ENCODE measurements at places on chromosomes 6 and 20.

- DNase-seq: no peak
Observed at GRCh38 chr6:37077905-37078296, 72.4 kb downstream of the FGD2 start.

GRCh38 chr20:24891546-24892393 is 57.3 kb upstream of the CST7 start:
- DNase-seq: no peak

DNA sequence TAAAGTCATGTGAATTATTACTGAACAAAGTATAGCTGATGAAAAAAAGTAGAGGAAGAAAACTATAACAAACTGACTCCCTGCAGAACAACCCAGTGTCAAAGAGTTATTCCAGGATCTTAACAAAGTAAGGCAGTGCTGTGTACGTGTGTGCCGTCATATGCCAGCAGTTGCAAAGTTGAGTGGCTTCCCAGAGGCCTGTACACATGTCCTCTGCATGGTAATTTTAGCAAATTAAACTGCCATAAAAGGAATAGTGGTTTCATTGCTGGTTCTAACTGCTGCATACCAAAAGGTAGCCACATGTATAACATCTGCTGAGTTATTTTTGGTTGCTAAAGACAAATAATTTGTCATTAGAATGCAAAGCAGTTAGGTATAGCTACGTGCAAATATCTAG is 44.8 kb downstream of the RIPOR2 start:
- DNase-seq: no peak

DNA sequence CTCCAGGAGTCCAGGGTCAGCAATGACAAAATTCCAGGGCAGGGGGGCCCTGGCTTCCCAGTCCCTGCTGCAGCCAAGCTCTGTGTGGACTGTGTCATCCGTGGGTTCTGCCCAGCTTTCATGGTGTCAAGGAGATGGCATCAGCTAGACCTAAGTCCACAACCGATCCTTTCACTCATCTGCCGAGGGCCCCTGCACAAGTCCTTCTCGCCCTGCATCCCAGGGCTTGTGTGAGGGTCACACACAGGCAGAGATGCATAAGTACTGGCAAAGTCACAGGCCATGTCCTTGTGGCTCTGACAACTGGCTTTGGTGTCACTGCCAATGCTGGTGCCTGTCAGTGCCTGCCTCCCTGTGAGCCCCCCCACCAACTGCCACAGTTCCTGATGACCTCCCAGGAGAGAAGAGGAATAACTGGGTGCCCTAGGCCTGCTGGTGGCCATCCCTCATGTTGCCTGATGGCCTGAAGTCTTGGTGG is 181.4 kb upstream of the CST7 start:
- no peak for DNase-seq

GRCh38 chr6:139627091-139627490 is 252.6 kb upstream of the CITED2 start:
- no peak for DNase-seq
